ENCODE measurements at places on chromosomes 11 and 22. TPM values are rescaled to one million over a fixed set of nuclear protein-coding genes. Genes with fewer than 3 reads are reported as not detected.

Gene SUSD2
- 0.52 TPM for total RNA-seq

Gene TRIM48
- not detected for total RNA-seq

Gene KCNK7
- 0.80 TPM for total RNA-seq

Gene CHRM1
- total RNA-seq: not detected

Gene MUC2
- not detected for total RNA-seq

Gene OR52I1
- total RNA-seq: not detected

Gene PLAAT2
- 1.3 TPM for total RNA-seq

Gene SCGB1D2
- total RNA-seq: not detected

Gene FXYD6
- 0.12 TPM for total RNA-seq

Gene ASRGL1
- total RNA-seq: 9.0 TPM

Gene FZD4
- 0.44 TPM for total RNA-seq

Gene PIH1D2
- total RNA-seq: not detected

Gene ZNF214
- total RNA-seq: not detected

Gene TMEM191B
- total RNA-seq: 2.8 TPM

Gene TMA7B
- total RNA-seq: 11.0 TPM

Gene TXN2
- 82.6 TPM for total RNA-seq

Gene POU2AF2
- total RNA-seq: not detected

Gene FREY1
- total RNA-seq: 1.5 TPM

Gene TBX1
- 0.91 TPM for total RNA-seq

Gene EFCAB6
- 0.14 TPM for total RNA-seq

Gene SLCO2B1
- not detected for total RNA-seq

Gene EHF
- 0.07 TPM for total RNA-seq

Gene RAB3IL1
- not detected for total RNA-seq

Gene VSTM5
- not detected for total RNA-seq

Gene CALCA
- total RNA-seq: not detected

Gene TPCN2
- 15.3 TPM for total RNA-seq

Gene NOX4
- not detected for total RNA-seq

All from activated CD8-positive, alpha-beta memory T cell treated with anti-CD3 and anti-CD28 coated beads, Interleukin-2, amount 10 ng/mL, durations not matched to agents 7 days and 5 days (primary cell).